ENCODE measurements at places on chromosomes 7 and 10. TPM values are rescaled to one million over a fixed set of nuclear protein-coding genes. Genes with fewer than 3 reads are reported as not detected.

- no peaks in the 10 kb centered on the region for H3K4me1 ChIP-seq
- no peaks in the 10 kb centered on the region for H3K27me3 ChIP-seq
- H3K4me3 ChIP-seq = no peak overlapping the region
- H3K36me3 ChIP-seq = no peaks in the 10 kb centered on the region
- no peak for DNase-seq
These were observed 17.8 kb downstream of the MET start for GRCh38 chr7:116689790-116690259.

DNA sequence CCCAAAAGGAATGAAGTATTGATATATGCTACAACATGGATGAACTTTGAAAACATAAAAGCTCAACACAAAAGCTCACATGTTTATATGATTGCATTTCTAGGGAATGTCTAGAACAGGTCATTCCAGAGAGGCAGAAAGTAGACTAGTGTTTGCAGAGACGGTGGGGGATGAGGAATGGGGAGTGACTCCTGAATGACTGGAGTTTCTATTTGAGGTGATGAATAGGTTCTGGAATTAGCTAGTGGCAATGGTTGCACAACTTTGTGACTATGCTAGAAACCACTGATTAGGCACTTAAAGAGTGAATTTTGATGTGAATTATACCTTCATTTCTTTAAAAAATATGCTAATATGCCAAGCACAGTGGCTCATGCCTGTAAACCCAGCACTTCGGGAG, 6.9 kb downstream of the KPNA7 start:
- no peaks in the 10 kb centered on the region for H3K36me3 ChIP-seq
- H3K4me1 ChIP-seq = no peaks in the 10 kb centered on the region
- H3K27ac ChIP-seq = no peak overlapping the region
- no peak for DNase-seq

DNA sequence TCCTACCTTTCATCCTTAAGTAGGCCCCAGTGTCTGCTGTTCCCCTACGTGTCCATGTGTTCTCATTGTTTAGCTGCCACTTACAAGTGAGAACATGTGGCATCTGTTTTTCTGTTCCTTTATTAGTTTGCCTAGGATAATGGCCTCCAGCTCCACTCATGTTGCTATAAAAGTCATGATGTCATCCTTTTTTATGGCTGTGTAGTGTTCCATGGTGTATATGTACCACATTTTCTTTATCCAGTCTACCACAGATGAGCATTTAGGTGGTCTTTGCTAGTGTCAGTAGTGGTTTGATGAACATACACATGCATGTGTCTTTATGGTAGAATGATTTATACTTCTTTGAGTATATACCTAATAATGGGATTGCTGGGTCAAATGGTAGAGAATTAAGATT, 146.2 kb upstream of the SLC26A5 start:
- no peak overlapping the region for H3K4me3 ChIP-seq
- no peaks in the 10 kb centered on the region for H3K4me1 ChIP-seq
- DNase-seq = no peak

DNA sequence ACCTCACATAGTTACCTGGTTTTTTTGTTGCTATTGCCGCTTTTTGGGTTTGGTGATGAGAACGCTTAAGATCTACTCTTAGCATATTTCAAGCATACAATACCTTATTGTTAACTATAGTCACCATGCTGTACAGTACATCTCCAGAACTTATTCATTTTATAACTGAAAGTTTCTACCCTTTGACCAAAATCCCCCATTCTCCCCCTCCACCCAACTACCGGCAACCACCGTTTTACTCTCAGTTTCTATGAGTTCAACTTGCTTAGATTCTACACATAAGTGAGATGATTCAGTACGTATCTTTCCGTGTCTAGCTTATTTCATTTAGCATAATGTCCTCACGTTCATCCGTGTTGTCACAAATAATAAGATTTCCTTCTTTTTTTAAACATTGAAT, 86.7 kb upstream of the IL6 start:
- no peaks in the 10 kb centered on the region for H3K36me3 ChIP-seq
- H3K27ac ChIP-seq = no peak overlapping the region
- no peak for DNase-seq
- no peaks in the 10 kb centered on the region for H3K4me1 ChIP-seq

- no peak overlapping the region for H3K4me3 ChIP-seq
- no peak for DNase-seq
- H3K27me3 ChIP-seq = no peaks in the 10 kb centered on the region
- no peaks in the 10 kb centered on the region for H3K36me3 ChIP-seq
These were observed 145.5 kb upstream of the CELF2 start for GRCh38 chr10:10872035-10872673.

DNA sequence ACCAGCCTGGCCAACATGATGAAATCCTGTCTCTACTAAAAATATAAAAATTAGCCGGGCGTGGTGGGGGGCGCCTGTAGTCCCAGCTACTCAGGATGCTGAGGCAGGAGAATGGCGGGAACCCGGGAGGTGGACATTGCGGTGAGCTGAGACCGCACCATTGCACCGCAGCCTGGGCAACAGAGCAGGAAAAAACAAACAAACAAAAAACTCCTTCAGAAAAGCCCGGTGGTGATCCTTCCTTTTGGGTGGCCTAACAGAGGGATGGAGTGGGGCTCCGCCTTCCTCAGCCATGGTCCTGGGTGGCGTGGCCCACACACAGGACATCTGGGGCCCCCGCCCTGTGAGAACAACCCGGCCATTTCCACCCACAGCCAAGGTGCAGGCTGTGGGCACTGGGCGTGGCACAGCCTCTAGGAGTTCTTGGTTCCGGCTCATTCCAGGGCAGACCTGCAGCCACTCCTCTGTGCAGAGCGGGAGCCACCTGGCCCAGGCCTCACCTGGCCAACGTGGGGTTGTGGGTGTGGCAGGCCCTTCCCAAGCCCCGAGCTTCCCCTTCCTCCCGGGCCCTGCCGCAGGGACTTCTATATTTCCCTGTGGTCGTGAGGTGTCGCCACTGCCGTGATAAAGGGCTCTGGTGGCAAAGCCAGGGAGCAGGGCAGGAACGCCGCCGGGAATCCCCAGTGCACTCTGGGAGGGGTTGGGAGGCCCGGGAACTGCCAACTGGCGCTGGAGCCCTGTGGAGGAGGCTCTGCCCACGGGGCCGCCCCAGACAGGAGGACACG, 37.6 kb downstream of the GET4 start:
- no peaks in the 10 kb centered on the region for H3K27me3 ChIP-seq
- H3K4me3 ChIP-seq = no peak overlapping the region
- H3K4me1 ChIP-seq = no peaks in the 10 kb centered on the region
- H3K27ac ChIP-seq = no peak overlapping the region

DNA sequence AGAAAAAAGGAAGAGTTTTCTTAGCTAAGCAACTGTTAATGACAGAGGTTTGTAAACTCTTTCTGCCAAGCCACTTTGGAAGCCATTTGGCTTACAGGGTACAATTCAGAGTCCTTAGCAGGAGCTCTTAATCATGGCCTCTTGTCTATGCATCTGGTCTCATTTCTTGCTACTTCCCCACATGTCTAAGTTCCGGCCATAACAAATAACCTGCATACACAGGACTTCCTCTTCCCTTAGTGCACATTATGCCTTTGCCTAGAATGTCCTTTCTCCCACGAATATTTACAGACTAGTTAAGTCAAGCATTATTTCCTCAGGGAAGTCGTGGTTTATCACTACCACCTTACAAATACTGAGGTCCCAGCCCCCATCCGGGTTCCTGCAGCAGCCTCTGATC, 8.6 kb upstream of the UPF2 start:
- no peaks in the 10 kb centered on the region for H3K27me3 ChIP-seq
- no peaks in the 10 kb centered on the region for H3K4me1 ChIP-seq
- H3K36me3 ChIP-seq = no peaks in the 10 kb centered on the region

DNA sequence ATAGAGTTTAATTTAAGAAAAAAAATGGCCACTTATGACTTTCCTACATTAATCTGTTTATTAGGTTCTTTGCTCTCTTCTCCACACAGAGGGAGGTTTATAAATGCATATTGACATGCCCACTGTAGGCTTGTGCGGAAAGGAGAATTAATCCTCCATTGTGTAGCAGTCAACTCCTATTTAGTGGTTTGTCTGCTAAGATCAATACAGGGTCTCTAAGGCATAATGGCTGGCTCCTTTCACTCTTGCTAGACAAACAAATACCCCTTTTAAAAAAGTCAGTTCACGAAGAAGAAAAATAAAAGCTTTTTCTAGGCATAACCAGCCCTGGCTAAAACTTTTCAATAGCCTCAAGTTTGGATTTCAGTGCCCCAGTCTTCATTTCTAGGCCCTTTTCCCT, 141.6 kb downstream of the TSPAN12 start:
- no peak overlapping the region for H3K4me3 ChIP-seq
- no peak for DNase-seq
- H3K27me3 ChIP-seq = no peaks in the 10 kb centered on the region
- H3K27ac ChIP-seq = no peak overlapping the region

C10orf71 gene
- total RNA-seq = 0.09 TPM

DPP6 gene
- not detected for total RNA-seq

DNA sequence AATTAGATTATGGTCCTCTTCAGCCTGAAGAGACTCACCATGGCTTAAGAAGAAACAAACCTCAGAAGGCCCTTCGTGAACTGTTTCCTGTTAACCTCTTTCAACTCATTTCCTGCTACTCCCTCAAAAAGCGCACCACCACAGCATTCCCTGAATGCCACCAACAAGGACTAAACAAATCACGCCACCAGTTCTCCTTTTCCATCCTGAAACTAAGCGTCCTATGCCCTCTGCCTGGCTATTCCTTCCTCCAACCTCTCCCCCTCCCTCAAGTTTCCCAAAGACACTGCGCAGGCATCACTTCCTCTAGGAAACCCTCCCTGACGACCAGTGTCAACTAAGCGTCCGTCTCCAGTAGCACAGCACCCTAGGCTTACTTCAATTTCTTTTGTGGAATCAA, 12.0 kb downstream of the YWHAG start:
- H3K4me1 ChIP-seq = peaks cover 2% of the 10 kb centered on the region
- H3K4me3 ChIP-seq = no peak overlapping the region
- DNase-seq = no peak
- peaks cover 9% of the 10 kb centered on the region for H3K36me3 ChIP-seq
- no peaks in the 10 kb centered on the region for H3K27me3 ChIP-seq

DNA sequence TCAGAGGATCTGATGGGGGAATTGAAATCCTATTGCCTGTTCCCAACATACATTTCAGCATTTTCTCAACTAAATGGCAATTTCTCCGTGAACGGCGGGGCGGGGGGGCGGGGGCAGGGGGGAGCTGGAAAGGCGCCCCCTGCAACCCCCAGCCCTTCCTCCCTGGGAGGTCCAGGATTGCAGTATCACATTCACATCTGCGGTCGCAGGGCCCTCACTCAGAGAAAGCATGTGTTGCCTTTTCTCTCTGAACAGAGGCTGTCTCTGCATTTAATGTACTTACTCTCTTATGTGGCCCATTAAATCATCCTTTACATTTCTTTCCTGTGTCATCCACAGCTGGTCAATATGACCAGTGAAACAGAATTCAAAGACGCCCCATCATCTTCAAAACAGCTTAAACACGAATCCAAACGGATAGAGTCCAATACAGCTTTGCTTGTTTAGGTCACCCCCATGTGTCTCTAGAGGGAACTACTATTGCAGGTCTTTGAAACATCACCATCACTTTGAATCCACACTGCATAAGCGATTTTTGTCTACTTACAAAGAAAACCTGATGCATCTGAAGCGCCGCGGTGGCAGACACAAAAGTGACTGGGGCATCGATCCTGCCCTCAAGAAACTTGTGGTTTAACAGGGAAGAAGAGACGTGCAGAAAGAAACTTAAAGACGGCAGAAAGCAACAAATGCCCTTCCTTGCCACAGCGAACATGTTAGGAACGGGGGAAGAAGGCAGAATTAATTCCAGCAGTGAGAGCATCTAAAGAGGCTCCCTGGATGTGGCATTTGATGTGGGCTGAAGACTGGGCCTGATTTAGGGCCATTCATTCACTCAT, 17.0 kb upstream of the ECHDC3 start:
- H3K4me1 ChIP-seq = no peaks in the 10 kb centered on the region
- H3K27me3 ChIP-seq = no peaks in the 10 kb centered on the region
- no peak overlapping the region for H3K27ac ChIP-seq

- peak; percentile 82 for DNase-seq
- H3K27ac ChIP-seq = peak within 1 kb of the TSS; percentile 67
- H3K4me1 ChIP-seq = no peaks in the 10 kb centered on the region
- no peaks in the 10 kb centered on the region for H3K27me3 ChIP-seq
- no peaks in the 10 kb centered on the region for H3K36me3 ChIP-seq
- H3K4me3 ChIP-seq = peak within 1 kb of the TSS; percentile 99
These were observed at the start of gene SGCE for GRCh38 chr7:94655848-94656657. TSS of gene SGCE (minus strand) at chr7:94656133. CDS start at chr7:94656098, 35 bp downstream.

DNA sequence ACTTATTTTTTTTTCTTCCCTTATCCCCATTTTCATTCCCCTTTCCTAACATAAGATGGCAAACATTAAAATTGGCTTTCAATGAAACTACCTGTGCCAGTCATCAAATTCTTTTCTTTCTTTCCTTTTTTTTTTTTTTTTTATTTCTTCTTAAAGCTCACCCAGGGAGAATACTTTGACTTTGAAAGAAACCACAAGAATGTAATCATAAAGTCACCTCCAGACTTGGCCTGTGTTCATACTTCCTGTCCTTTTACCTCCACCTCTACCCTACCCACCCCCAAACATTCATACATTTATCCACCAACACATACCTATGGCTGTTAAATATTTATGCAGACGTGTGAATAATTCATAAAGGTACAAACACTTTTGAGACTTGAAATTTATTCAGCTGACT, 254.6 kb downstream of the SLC25A13 start:
- no peak overlapping the region for H3K27ac ChIP-seq
- DNase-seq = no peak
- H3K4me3 ChIP-seq = no peak overlapping the region
- no peaks in the 10 kb centered on the region for H3K4me1 ChIP-seq

BLOC1S2 gene
- 26.4 TPM for total RNA-seq

DNA sequence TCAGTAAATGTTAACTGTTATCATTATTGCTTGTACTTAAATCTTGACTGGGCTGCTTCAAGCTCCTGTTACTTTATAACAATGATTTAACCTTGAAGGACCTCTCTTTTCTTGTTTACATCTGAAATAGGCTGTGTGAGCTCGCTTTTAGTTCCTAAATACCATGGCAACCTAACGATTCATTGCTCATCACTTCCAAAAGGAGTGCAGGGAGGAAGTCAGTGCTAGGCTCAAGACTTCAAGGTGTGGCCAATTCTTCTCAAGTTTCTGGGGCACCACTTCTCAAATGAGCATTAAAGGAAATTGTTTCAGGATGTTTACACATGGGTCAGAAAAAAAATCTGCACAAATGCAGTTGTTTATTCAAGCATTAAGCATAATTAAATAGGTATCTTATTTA, 284.2 kb downstream of the MTERF1 start:
- H3K4me3 ChIP-seq = no peak overlapping the region
- DNase-seq = no peak
- no peak overlapping the region for H3K27ac ChIP-seq
- no peaks in the 10 kb centered on the region for H3K27me3 ChIP-seq
- no peaks in the 10 kb centered on the region for H3K4me1 ChIP-seq

DNA sequence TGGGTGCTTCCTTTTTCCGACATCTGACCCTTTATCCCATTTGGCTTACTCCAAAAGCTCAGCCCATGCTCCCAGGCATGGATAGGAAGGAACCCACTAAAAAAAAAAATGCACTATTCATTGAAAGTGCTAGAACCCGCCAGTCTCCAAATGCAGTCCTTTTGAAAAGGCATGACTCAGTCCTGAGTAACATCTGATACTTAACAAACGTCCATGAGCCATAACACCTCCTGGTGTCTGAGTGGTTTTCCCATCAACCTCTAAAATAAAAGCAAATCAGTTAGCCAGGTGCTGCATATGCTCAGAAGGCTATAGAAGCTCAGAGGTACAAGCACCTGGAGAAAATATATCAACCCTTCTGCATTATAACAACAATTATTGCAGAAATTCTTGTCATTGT, 45.0 kb upstream of the CACUL1 start:
- H3K27ac ChIP-seq = no peak overlapping the region
- no peak for DNase-seq
- H3K4me3 ChIP-seq = no peak overlapping the region
- H3K36me3 ChIP-seq = no peaks in the 10 kb centered on the region

CPVL gene
- 20.6 TPM for total RNA-seq

Data from aorta (tissue), 5 donors.